ENCODE measurements at places on chromosomes 2 and 18. TPM values are rescaled to one million over a fixed set of nuclear protein-coding genes. Genes with fewer than 3 reads are reported as not detected.

Gene CCBE1
- 1.8 TPM for polyA plus RNA-seq

Gene CYRIA
- polyA plus RNA-seq, result 1.0 TPM

Gene POLR1A
- 3.4 TPM for polyA plus RNA-seq

Gene ALK
- not detected for polyA plus RNA-seq

Gene CNTNAP5
- polyA plus RNA-seq, result not detected

Gene ATP6V1B1
- polyA plus RNA-seq, result 400 TPM

Gene GPR39
- 4.9 TPM for polyA plus RNA-seq

Gene ATG9A
- 24.0 TPM for polyA plus RNA-seq

Gene ANKRD62
- polyA plus RNA-seq, result not detected

Gene UGT1A8
- polyA plus RNA-seq, result 30.0 TPM

Gene ALPP
- polyA plus RNA-seq, result not detected

Gene IL1A
- not detected for polyA plus RNA-seq

GRCh38 chr2:239758279-239758877 lies 266.8 kb downstream of the NDUFA10 start:
- no peak for DNase-seq

DNA sequence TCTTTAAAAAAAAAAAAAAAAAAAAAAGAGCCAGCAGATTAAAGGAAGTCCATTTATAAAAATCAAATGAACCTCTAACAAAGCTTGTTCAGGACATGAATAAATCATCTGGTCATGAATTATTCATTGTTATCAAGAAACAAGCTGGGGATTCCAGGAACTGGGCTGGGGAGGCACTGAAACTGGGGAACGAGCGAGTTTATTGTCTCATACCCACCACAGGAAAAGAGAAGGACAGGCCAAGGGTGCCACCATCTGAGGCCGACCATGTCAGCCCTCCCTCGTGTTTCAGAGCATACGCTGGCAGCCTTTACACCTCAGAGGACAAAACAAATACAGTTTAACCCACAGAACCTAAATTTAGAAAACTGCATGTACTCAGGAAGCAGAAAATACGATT lies 164.2 kb downstream of the VWC2L start:
- DNase-seq, result peak; percentile 40

DNA sequence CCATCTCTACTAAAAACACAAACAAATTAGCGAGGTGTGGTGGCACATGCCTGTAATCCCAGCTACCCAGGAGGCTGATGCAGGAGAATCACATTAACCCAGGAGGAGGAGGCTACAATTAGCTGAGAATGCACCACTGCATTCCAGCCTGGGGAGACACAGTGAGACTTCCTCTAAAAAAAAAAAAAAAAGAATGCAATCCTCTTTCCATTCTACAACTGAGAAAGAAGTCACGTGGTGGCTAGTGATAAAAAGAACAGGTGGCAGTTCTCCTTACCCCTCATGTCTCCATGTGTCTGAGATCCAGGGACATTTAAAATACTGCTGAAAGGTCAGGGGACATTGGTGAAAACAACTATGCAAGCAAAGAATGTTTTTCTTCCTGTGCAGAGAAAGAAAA lies 24.4 kb upstream of the GPR39 start:
- DNase-seq, result peak; percentile 83

GRCh38 chr2:58434692-58435091 lies 193.6 kb upstream of the FANCL start:
- no peak for DNase-seq

- no peak for DNase-seq
These were observed 629.7 kb upstream of the SETBP1 start for GRCh38 chr18:44051026-44051425.

- DNase-seq, result peak; percentile 84
These were observed 28.9 kb downstream of the EIPR1 start for GRCh38 chr2:3348767-3349166.

DNA sequence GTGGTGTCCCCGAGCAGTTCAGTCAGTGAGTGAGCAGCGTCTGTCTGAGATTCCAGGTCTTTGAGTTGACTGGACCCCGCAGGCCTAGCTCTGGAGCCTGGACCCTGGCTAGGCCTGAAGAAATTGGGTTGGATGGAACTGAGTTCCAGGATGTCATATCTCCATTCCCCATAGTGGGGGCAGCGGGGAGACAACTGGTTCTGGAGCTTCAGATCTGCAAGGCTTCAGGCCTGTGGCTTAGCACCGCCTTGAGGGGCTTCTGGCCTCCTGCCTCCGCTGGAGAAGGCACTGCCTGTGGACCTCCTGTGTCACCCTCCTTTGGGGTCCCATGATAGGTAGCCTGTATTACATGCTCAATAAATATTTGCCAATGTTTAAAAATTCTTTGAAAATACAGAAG lies 288.4 kb upstream of the ID2 start:
- no peak for DNase-seq

GRCh38 chr2:212595036-212595654 lies 56.5 kb upstream of the ERBB4 start:
- DNase-seq, result no peak

GRCh38 chr2:47039489-47039870 lies 115.6 kb downstream of the STPG4 start:
- DNase-seq, result no peak

GRCh38 chr2:240464514-240465241 lies 29.2 kb downstream of the GPC1 start:
- no peak for DNase-seq

DNA sequence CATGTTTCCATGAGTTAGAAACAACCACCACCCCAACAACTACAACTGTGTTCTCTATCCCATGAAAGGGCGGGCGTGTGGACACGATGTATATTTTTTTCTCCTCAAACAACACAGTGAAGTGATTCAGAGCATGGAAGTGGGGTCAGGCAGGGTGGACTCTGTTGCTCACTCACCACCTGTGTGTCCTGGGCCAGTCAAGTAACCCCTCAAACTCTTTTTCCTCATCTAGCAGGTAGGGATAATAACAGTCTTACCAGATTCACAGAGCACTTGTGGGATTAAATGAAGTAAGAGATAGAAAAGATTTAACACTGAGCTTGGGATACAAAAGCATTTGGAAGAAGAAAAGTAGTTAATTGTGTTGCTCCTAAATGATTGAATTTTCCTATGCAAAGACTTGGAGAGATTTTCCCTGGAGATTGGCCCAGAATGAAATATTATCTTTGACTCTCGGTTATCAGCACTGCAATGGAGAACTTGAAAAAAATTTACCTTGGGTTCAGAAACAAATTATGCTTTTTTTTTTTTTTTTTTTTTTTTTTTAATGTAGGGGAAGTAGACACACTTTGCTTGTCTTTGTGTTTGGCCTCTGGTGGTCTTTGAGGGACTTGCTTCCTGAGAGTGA lies 161.9 kb upstream of the EPAS1 start:
- DNase-seq, result no peak

- peak; percentile 17 for DNase-seq
These were observed 392.2 kb upstream of the FIGN start for GRCh38 chr2:164127971-164128527.

GRCh38 chr18:5969989-5970403 lies 74.7 kb upstream of the TMEM200C start:
- DNase-seq, result no peak

- no peak for DNase-seq
These were observed 36.2 kb downstream of the CAPN13 start for GRCh38 chr2:30770816-30771576.

GRCh38 chr18:5425721-5426120 lies 118.1 kb downstream of the EPB41L3 start:
- DNase-seq, result peak; percentile 33

GRCh38 chr2:238884812-238885408 lies 37.0 kb downstream of the TWIST2 start:
- DNase-seq, result no peak
